Memory B cell (primary cell): ENCODE measurements at places on chromosomes 6 and 20.

- no peaks in the 10 kb centered on the region for H3K27me3 ChIP-seq
- peaks cover 40% of the 10 kb centered on the region for H3K4me1 ChIP-seq
- no peaks in the 10 kb centered on the region for H3K36me3 ChIP-seq
- peak overlapping the region; percentile 41 for H3K27ac ChIP-seq
- no peak for DNase-seq
Observed at GRCh38 chr6:148776321-148777308, 29.8 kb downstream of the UST start.

- H3K36me3 ChIP-seq = peaks cover under 1% of the 10 kb centered on the region
- no peaks in the 10 kb centered on the region for H3K4me1 ChIP-seq
- H3K27ac ChIP-seq = no peak overlapping the region
- peak; percentile 28 for DNase-seq
- H3K4me3 ChIP-seq = no peak overlapping the region
Observed at GRCh38 chr20:16761305-16761829, 13.2 kb downstream of the OTOR start.

DNA sequence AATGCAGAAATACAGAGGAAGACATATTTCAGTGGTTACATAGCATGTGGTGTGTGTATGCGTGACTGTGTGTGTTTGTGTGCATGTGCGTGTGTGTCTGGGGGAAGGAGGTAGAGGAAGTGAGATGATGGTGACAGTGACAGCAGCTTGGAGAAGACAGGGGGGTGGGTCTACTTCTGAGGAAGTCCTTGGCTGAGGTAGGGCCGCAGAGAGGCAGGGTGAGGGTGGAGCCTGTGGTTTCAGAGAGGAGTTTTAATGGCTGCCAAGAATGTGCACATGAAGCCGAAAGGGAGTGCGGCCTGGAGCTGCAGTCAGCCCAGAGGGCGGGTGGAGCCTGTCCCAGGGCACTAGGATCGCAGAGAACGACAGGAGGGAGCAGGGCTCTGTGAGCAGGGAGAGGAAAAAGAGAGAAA is 22.7 kb upstream of the RNF24 start:
- H3K4me3 ChIP-seq = peak overlapping the region; percentile 77
- H3K27me3 ChIP-seq = peaks cover 4% of the 10 kb centered on the region
- peak; percentile 70 for DNase-seq
- peaks cover 6% of the 10 kb centered on the region for H3K4me1 ChIP-seq
- peak overlapping the region; percentile 70 for H3K27ac ChIP-seq
- peaks cover 1% of the 10 kb centered on the region for H3K36me3 ChIP-seq

GRCh38 chr20:45309075-45309474 is 976 bp upstream of the MATN4 start:
- H3K27ac ChIP-seq = no peak overlapping the region
- no peaks in the 10 kb centered on the region for H3K36me3 ChIP-seq
- peaks cover 44% of the 10 kb centered on the region for H3K27me3 ChIP-seq
- DNase-seq = no peak
- peaks cover 3% of the 10 kb centered on the region for H3K4me1 ChIP-seq

- H3K4me1 ChIP-seq = peaks cover 4% of the 10 kb centered on the region
- H3K36me3 ChIP-seq = no peaks in the 10 kb centered on the region
- H3K27me3 ChIP-seq = no peaks in the 10 kb centered on the region
- no peak overlapping the region for H3K4me3 ChIP-seq
- no peak overlapping the region for H3K27ac ChIP-seq
Observed at GRCh38 chr6:40854592-40854991, 184.4 kb downstream of the UNC5CL start.

- no peak overlapping the region for H3K4me3 ChIP-seq
- H3K27ac ChIP-seq = no peak overlapping the region
- no peaks in the 10 kb centered on the region for H3K4me1 ChIP-seq
Observed at GRCh38 chr6:68732423-68732822, 97.3 kb downstream of the ADGRB3 start.

DNA sequence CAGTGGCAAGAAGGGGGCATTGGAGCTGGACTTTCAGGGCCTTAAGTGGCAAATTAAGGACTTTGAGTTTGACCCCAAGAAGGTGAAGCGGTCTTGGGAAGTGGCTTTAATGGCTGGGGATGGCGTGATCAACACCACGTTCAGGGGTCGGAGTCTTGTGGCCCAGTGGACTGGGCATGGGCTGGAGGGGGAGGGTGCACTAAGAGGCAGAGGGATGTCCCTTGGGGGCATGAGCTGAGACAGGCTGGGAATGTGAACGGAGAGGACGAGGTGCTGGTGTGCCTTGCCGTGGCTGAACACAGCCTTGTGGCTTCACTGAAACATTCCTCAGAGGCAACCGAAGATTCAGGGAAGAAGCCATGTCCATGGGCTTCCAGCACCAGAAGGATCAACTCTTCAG is 227.0 kb downstream of the SYNDIG1 start:
- no peak for DNase-seq
- H3K4me1 ChIP-seq = peaks cover 8% of the 10 kb centered on the region
- peaks cover 6% of the 10 kb centered on the region for H3K27me3 ChIP-seq
- no peak overlapping the region for H3K4me3 ChIP-seq

DNA sequence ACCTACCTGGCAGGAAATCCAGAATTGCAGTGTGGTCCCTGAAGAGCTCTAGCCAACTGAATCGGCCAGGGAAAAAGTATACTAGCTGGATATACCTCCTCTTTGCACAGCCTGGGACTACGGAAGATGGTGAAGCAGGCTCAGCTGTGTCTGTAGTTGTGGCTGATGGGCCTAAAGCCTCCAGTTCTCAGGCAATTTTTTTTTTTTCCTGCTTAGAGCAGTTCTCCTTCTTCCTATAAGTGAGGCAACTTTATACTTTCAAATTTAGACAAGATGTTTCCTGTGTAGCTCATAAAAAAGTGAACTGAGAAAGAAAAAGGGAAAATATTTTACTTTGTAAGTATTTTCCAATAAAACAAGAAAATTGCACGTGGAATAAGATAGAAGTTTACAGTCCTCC is 172.9 kb downstream of the CARMIL1 start:
- H3K36me3 ChIP-seq = peaks cover 1% of the 10 kb centered on the region
- no peak for DNase-seq
- no peak overlapping the region for H3K27ac ChIP-seq
- peaks cover 5% of the 10 kb centered on the region for H3K4me1 ChIP-seq

GRCh38 chr6:118736440-118736839 is 85.0 kb upstream of the CEP85L start:
- peaks cover 4% of the 10 kb centered on the region for H3K27me3 ChIP-seq
- peaks cover 1% of the 10 kb centered on the region for H3K36me3 ChIP-seq
- no peak overlapping the region for H3K27ac ChIP-seq
- no peak overlapping the region for H3K4me3 ChIP-seq
- no peak for DNase-seq

DNA sequence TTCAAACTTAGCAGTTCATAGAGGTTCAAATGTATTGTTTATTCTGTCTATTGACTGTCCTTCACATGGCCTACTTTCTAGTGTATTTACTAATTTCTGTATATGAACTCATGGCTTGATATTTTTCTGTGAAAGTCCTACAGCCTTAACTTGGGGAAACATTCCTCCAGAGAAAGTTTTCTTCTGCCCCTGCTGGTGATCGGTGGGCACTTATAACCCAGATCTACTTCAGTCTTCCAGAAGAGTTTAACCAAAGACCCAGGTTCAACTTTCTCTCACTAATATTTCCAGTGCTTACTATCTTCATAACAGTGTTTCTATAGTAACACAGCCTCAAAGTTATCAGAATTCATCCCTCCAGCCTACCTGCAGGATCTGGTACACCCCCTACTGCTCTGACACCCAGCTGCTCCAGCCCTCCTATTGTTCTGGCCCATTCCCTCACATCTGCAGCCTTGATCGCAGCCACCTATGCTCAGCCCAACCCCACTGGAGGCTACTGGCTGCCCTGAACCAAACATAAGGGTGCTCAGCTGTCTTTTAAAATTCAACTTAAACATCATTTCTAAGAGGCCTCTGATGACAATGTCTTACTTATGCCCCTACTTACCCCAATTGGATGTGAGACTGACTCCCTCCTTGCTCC is 72.3 kb downstream of the TBX18 start:
- no peak for DNase-seq
- no peak overlapping the region for H3K4me3 ChIP-seq
- H3K27ac ChIP-seq = no peak overlapping the region
- no peaks in the 10 kb centered on the region for H3K36me3 ChIP-seq

GRCh38 chr6:136669299-136669699 is 119.1 kb upstream of the MAP7 start:
- no peak overlapping the region for H3K27ac ChIP-seq
- H3K27me3 ChIP-seq = no peaks in the 10 kb centered on the region
- peaks cover 23% of the 10 kb centered on the region for H3K36me3 ChIP-seq
- no peak overlapping the region for H3K4me3 ChIP-seq
- DNase-seq = no peak
- H3K4me1 ChIP-seq = peaks cover 3% of the 10 kb centered on the region

DNA sequence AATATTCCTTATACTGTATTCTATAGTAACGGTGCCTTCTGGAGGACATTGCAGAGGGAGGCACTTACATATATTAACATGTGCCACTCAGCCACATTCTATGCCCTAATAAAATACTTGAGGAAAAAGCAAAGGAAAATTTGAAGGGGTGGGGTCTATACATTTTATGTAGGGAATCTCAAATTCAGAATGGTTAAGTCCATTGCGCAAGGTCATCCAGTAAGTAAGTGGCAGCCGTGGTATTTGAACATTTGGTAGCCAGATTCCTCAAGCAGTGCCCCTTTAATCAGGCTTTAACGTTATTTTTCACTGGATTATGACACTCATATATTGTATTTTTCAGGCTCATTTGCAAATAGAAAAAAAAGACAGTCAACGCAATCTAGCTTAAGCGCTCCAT is 738.3 kb downstream of the DOK5 start:
- H3K36me3 ChIP-seq = no peaks in the 10 kb centered on the region
- no peak overlapping the region for H3K27ac ChIP-seq
- DNase-seq = no peak
- no peak overlapping the region for H3K4me3 ChIP-seq

DNA sequence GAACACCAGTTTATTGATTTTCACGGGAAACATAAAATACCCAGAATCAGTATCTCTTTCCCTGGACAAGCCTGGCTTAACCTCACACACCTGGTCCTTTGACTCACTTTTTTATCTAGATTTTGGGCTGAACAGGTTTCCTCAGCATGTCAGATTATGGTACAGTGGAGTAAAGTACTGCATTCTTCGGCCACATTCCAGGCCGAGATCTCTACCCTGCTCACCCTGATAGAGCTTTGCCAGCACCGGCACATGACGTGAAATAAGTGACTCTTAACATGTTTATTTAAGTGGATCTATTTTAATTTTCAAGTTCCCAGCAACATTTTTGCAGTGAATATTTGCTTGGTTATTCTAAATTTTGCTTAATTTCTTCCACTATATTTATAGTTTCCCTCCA is 79.0 kb upstream of the POPDC3 start:
- DNase-seq = no peak
- H3K36me3 ChIP-seq = peaks cover 1% of the 10 kb centered on the region
- H3K4me1 ChIP-seq = no peaks in the 10 kb centered on the region
- peaks cover 10% of the 10 kb centered on the region for H3K27me3 ChIP-seq

GRCh38 chr20:62294516-62294915 is 8.3 kb upstream of the ADRM1 start:
- H3K27me3 ChIP-seq = no peaks in the 10 kb centered on the region
- no peak overlapping the region for H3K4me3 ChIP-seq
- peaks cover 22% of the 10 kb centered on the region for H3K4me1 ChIP-seq

DNA sequence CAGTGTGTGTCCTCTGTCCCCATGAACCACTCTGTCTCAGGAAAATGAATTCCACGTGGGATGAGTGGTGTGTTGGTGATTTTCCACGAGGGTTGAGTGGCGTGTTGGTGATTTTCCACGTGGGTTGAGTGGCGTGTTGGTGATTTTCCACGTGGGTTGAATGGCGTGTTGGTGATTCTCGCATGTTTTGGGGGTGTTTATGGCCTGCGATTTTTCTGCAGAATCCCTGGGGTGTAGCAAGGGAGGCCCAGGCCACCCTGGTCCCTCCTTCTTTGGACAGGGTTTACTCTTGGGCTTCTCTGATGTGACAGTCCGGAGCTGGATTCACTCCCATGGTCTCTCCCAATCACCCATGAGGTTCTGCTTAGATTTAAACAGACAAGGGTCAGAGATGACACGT is 90.6 kb upstream of the FRMD1 start:
- DNase-seq = no peak
- peaks cover 7% of the 10 kb centered on the region for H3K4me1 ChIP-seq
- H3K27ac ChIP-seq = peak overlapping the region; percentile 81
- no peaks in the 10 kb centered on the region for H3K27me3 ChIP-seq

DNA sequence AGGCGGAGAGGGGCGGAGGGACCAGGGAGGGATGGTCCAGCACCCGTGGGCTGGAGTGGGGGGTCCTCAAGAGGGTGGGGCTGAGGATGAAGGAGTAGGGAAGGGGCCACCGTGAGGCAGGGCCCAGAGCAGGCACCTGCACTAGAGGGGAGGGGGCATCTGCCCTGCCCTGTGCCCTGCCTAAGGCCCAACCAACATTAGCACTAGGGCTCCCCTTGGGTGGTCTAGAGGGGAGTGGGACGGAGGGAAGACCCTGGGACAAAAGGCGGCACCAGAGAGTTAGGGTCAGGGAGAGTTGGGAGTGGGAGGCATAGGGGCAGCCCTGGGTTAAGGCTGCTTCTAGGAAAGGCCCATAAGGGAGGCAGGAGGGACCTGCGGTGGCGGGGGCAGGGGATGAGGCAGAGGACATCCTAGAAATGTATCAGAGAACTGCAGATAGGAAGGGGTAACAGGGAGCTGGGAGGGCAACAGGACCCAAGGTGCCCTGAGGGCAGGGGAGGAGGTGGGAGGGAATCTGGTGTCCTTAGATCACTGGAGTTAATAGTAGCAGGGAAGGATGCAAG is 24.5 kb downstream of the HLA-F start:
- H3K4me1 ChIP-seq = peaks cover 36% of the 10 kb centered on the region
- peak overlapping the region; percentile 83 for H3K27ac ChIP-seq
- peaks cover 5% of the 10 kb centered on the region for H3K36me3 ChIP-seq
- no peak for DNase-seq

- H3K4me1 ChIP-seq = peaks cover 8% of the 10 kb centered on the region
- no peak overlapping the region for H3K4me3 ChIP-seq
- no peak for DNase-seq
- H3K27ac ChIP-seq = no peak overlapping the region
- no peaks in the 10 kb centered on the region for H3K36me3 ChIP-seq
Observed at GRCh38 chr6:158923805-158924498, 76.0 kb downstream of the RSPH3 start.

GRCh38 chr6:29723666-29724588 is 693 bp downstream of the HLA-F start:
- peaks cover 50% of the 10 kb centered on the region for H3K4me1 ChIP-seq
- H3K27me3 ChIP-seq = no peaks in the 10 kb centered on the region
- H3K4me3 ChIP-seq = peak overlapping the region; percentile 99
- DNase-seq = peak; percentile 60

GRCh38 chr6:168498161-168498843 is 57.3 kb downstream of the SMOC2 start:
- no peaks in the 10 kb centered on the region for H3K36me3 ChIP-seq
- H3K4me3 ChIP-seq = no peak overlapping the region
- no peak overlapping the region for H3K27ac ChIP-seq
- H3K27me3 ChIP-seq = no peaks in the 10 kb centered on the region
- H3K4me1 ChIP-seq = no peaks in the 10 kb centered on the region

- H3K4me3 ChIP-seq = no peak overlapping the region
- H3K36me3 ChIP-seq = no peaks in the 10 kb centered on the region
- no peaks in the 10 kb centered on the region for H3K4me1 ChIP-seq
- no peak overlapping the region for H3K27ac ChIP-seq
Observed at GRCh38 chr20:11497545-11497944, 420.1 kb upstream of the BTBD3 start.
